ENCODE measurements at places on chromosomes 2 and 18.

DNA sequence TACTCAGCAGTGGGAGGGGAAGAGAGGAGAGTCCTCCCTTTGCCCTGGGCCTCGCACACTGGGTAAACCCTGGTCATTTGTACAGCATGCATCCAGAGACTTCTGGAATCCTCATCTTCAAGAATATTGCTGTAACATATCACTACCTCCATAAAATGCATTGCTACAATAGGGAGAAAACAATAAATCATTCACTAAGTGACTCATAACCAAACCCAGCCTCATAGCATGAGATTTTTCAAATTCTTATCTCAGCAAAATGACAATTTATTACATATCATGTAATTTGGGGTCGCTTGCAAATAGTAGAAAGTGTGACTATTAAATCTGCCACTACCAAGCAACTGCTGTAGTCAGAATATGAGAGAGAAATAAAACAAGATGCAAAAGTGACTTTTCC, 189.4 kb downstream of the ALK start:
- DNase-seq, result no peak

DNA sequence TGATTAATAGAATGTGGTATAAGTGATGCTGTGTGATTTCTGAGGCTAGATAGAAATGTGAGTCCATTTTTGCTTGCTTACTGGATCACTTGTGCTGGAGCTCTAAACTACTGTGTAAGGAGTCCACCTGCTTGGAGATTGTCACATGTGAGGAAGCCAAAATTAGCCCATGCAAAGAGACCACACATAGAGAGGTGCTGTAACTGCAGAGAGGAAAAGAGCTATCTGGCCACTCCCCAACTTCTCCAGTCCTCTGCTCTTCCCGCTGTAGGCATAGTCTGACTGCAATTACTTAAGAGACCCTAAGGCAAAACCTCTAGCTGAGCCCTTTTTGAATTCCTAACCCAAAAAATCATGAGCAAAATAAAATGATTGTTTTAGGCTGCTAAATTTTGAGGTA, 120.6 kb upstream of the FBXO11 start:
- no peak for DNase-seq

DNA sequence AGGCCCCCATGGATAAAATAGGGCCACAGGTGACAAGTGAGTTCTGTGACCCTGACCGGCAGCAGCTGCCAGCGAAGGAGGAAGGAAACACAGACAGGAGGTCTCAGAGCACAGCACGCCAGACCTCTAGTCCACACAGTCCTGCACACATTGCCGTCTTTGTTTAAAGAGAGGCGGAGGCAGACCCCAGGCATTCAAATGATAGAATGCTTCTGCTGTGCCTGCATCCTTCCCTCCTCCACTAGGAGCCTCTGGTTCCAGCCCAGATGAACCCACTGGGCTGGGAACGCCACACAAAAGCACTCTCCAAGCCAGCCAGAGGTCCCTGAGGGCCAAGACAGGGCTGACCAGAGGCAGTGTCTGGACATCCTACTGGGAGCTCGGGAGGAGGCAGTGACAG, 118.7 kb downstream of the KLHL29 start:
- no peak for DNase-seq

DNA sequence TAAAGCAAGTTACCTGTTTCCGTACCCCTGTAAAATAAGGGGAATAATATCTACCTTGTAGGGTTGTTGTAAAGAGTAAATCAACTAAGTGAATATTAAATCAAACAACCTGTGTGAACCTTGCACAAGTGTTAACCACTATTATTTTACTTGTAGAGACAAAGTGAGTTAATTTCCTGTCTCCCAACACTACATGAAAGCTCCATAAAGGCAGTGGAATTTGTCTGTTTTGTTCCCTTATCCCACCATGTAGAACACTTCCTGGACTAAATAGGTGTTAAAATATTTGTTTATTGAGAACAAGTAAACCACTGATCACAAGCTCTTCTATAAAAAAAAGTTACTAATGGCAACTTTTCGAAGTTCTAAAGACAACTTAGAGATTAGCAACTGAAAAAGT, 3.3 kb downstream of the ARL5A start:
- DNase-seq, result no peak

DNA sequence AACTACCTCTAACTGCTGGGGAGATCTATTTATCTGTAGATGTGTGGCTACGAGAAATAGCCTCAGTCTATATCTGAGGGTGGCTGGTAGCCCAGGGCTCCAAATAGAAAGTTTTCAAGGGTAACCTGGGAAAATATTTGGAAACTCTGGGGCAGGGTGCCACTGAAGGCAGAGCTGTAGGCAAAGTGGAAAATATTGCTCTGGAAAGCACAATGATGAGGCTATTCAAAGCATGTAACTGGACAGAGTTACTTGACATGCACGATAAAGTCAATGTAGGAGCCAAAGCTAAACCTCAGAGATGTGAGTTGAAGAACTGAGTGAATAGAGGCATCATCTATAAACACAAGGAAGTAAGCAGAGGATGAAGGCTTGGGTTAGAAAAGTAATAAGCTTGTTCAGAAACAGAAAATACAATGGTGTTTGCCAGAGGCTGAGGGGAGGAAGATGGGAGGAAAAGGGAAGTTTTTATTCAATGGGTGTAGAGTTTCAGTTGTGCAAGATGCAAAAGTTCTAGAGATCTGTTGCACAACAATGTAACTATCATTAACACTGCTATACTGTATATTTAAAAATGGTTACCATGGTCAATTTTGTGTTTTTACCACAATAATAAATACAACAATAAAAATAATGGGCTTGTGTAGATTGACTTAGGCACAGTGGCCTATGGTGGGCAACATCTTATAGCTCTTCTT, 171.6 kb downstream of the MBD2 start:
- no peak for DNase-seq

GRCh38 chr2:73250872-73251846, 17.1 kb downstream of the CCT7 start:
- no peak for DNase-seq

GRCh38 chr2:21223618-21224017, 99.8 kb downstream of the TDRD15 start:
- DNase-seq, result no peak

GRCh38 chr18:4605212-4605611, 150.1 kb upstream of the DLGAP1 start:
- no peak for DNase-seq

DNA sequence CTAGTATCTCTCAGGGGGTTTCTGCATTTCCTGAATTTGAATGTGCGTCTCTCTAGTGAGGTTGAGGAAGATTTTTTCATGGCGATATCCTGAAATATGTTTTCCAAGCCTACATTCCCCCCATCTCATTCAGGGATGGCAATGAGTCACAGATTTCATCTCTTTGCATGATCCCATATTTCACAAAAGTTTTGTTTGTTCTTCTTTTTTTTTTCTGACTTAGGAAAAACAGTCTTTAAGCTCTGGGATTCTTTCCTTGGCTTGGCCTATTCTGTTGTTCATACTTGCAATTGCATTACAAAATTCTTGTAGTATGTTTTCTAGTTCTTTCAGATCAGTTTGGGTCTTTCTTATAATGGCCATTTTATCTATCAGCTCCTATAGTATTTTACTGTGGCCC, 136.5 kb downstream of the DSEL start:
- DNase-seq, result no peak

GRCh38 chr2:5617358-5617757, 74.8 kb upstream of the SOX11 start:
- no peak for DNase-seq

DNA sequence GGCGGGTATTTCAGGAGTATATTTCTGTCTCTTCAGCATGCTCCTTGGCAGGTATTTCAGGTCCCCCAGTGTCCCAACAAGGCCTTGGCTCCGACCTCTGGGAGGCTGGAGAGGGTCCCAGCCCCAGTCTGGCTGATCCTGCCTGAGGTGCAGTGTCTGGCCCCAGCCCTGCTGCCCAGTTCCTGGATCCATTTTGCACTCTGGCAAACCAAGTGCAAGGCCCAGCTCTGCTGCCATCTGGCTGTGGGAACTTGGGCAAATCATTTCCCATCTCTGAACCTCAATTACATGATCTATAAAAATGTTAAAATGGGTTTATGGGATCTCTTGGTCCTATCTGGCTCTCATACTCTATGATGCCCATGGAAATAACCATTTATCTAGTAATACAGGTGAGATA, 63.6 kb downstream of the ZBTB7C start:
- DNase-seq, result no peak

DNA sequence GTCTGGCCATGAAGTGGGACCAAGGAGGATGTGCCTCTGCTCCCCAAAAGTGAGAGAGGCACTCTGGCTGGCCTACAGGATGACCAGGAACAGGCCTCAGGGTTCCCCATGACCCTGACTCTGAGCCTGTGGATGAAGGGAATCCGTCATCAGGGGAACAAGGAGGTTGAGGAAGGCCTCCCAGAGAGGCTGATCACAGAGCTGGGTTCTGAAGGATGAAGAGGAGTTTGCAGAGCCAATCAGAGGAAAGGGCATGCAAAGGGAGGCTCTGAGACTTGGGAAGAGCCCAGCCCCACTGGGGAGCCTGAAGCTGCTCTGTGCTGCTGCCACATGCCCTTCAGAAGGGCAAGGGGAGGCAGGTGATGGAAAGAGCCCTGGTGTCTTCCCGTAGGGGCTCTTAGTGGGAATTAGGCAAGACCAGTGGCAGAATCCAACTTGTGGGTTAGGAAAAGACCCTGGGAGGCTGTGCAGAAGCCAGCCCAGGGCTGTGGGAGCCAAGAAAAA, 141.3 kb upstream of the ID2 start:
- no peak for DNase-seq

DNA sequence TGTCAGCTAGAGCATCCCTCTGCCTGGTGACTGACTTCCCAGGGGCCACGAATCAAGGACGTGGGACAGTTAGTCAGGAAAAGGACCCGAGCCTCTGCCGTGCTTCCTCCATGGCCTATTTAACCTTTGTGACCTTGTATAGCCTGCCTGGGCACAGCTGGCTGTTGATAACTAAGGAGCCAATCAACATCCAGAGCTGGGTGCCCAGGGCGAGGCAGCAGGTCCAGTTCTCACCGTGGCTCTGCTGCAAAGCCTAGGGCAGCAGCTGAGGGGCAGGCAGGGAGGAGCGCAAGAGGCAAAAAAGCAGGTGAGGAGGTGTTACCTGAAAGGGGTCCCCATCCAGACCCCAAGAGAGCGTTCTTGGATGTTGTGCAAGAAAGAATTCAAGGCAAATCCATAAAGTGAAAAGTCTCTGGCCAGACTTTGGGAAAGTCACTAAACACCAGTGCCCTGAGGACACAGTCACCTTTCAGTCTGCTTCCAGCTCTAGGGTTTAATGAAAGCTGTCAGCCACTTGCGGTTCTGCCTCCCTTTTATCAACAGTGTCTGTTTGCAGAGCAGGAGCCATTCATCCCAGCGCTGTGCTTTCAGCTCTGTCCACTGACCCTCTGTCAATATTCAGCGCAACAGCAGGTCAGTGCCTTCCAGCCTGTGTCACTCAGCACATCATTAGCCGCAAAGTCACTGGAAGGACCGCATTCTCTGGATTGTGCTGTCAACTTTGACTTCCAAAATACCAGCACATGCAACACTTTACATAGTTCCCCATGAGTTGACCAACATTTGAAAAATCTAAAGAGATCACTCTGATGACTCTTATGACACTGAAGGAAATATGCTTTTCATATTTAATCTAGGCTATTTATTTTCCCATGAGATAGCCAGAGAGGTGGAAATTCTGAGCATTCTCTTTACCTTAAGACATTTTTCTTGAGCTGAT, 38.6 kb upstream of the ASAP2 start:
- no peak for DNase-seq

All from activated T-cell treated with anti-CD3 and anti-CD28 coated beads for 48 hours (primary cell).